ENCODE measurements at places on chromosomes 5 and 9.

DNA sequence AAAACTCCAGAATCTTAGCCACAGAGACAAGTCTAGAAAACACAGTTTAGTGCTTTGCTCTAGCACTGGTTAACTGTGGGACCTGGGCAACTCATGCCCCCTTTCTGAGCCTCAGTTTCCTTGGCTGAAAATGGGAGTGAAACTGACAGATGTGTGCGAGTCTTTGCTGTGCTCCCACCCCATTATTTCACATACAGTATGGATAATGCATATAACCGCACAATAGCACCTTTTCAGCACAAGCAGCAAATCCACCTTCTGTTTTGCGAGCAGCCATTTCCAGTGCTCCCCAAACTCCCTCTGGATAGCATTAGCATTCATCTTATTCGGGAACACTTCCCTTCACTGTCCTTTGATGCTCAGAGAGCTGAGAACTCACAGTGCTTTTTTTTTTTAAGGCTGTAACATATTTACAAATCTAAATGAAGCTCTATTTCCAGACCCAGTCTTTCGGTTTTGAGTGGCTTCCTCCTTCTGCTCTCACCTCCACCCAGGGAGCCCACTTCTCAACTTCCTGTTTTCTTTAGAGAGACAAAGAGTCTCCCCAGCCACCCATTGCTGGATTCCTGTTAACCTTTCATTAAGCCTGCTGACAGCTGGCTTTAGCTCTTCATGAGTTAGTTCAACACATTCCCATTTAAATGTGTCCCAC is 49.2 kb downstream of the TIMD4 start:
- peak; percentile 38 for DNase-seq

DNA sequence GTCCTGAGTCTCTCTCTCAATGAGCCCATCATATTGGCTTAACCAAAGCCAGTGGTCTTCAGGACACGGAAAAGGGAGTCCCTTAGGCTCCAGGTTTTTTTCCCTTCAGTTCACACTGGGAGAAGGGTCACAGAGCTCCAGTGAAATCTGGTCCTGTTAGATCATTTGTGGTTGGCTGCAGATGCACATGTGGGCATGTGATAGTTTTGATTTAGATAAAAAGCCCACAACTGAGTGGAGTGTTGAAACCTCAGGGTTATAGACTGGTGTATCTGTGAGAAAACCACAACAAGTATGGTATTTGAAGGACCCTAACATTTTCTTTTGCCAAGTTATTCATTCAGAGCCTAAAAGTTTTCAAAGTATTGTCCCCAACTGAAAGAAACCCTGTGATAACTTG is 46.7 kb downstream of the PRLR start:
- no peak for DNase-seq

GRCh38 chr9:126860757-126861466 is 473 bp downstream of the ZBTB34 start:
- no peak for DNase-seq

DNA sequence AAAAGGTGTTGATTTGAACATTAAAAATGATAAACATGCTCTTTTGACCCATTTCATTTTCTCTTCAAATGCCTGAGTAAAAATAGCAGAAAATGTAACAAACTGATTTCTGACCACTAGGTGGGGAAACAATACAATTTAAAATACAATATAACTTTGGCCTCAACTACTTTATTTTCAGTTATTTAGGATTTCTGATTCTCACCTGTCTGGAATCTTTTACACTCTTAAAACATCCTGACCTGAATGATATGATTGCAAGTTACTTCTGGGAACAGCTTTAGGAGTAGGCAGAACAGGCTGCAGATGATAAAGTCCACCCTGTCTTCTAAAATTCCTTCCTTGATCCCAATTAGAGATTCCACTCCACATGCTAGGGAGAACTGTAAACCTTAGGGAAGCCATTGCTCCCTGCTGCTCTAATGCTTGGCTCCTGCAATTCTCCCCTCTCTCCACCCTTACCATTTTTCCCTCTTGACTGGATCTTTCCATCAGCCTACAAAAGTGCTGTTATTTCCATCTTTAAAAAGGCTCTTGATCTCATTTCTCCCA is 70.3 kb downstream of the FYB1 start:
- DNase-seq = no peak

DNA sequence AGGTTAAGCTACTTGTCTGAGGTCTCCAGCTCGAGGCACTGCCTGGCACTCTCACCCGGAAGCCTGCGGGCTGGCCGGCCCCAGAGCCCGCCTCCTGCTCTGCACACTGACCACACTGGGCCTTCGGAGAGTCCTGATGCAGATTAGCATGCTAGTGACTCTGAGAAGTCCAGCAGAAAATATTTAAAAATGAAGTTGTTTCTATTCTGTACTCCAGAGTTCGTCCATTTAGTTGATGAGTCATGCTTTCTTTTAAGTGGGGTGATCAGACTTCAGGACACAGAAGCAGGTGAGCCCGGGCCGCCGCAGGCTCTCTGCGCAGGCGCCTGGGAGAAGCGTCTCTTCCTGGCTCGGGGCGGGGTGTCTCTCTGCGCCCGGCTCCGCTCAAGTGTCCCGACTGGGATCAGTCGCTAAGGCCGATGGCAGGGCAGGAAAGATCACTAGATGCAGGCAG is 32.5 kb downstream of the FAM240B start:
- no peak for DNase-seq

DNA sequence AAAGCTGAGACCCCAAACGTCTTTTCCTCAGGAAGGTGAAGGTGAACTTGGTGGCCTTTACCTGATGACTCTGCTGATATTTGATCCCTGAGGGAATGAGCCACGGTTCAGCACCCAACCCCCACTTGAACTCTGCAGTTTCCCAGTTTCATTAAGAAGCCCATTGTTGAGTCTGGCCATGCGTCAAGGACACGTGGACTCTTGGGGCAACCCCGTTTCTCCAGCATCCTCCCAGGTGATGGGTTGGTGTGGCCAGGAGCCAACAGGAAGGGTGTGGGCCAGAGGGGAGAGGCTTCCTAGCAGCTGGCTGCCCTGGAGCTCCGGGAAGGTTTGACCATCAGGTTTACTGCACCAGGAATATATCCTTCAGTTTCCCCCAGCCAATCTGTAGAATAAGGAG is 59.5 kb upstream of the GNE start:
- no peak for DNase-seq

GRCh38 chr9:84277646-84278045 is 62.9 kb downstream of the SLC28A3 start:
- DNase-seq = no peak

DNA sequence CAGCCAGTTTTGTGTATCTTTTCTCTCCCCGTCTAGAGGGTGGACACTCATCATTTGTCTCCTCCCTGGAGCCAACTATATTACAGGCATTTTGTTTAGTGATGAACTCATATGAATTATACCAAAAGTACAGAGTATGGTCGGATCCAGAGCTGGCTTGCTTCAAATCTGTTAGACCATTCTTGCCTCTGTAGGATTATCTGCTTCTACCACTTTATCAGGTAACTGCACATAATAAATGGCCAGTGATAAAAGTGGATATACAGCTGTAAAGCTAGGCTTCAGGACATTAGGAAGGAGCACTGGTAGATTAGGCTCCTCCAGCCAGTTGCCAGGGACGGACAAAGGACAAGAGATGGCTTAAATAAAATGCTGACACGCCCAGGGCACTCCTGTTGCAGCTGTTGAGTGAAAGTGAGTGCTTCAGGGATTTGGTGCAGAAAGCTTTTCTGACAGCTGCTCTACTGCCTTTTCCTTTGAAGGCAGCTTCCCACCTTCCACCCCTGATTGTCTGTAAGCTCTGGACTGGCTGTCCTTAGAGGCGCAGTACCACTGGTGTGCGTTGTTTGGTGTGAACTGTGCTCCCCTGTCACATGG is 259.2 kb downstream of the PDZD2 start:
- DNase-seq = no peak

GRCh38 chr5:52999344-52999949 is 10.3 kb downstream of the ITGA2 start:
- no peak for DNase-seq

DNA sequence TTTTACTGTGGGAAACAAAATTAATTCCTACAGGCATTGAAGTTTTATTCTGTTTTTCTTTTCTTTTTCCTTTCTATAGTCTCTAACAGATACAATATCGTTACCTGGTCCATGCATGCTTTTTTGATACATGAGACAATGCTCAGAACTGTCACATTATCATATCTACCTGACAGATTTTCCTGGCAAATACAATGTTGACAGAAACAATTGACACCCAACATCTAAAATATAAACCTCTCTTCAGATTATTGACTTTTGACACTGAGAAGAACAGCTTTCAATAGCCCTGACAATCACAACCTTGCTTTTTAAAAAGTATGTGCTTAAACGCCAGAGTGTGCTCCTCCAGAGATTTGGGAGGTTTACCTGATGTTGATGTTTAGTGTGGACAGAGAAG is 2334.6 kb upstream of the WWC1 start:
- no peak for DNase-seq

- DNase-seq = no peak
Measured at GRCh38 chr5:123746683-123747360, 234.8 kb downstream of the CSNK1G3 start.

GRCh38 chr9:7285199-7285598 is 514.4 kb downstream of the DMAC1 start:
- DNase-seq = no peak

GRCh38 chr5:108548684-108549596 is 167.0 kb upstream of the FBXL17 start:
- no peak for DNase-seq

- DNase-seq = no peak
Measured at GRCh38 chr9:104675611-104676010, 18.7 kb upstream of the OR13D1 start.

- DNase-seq = peak; percentile 7
Measured at GRCh38 chr5:154972476-154973080, 31.7 kb downstream of the MRPL22 start.

DNA sequence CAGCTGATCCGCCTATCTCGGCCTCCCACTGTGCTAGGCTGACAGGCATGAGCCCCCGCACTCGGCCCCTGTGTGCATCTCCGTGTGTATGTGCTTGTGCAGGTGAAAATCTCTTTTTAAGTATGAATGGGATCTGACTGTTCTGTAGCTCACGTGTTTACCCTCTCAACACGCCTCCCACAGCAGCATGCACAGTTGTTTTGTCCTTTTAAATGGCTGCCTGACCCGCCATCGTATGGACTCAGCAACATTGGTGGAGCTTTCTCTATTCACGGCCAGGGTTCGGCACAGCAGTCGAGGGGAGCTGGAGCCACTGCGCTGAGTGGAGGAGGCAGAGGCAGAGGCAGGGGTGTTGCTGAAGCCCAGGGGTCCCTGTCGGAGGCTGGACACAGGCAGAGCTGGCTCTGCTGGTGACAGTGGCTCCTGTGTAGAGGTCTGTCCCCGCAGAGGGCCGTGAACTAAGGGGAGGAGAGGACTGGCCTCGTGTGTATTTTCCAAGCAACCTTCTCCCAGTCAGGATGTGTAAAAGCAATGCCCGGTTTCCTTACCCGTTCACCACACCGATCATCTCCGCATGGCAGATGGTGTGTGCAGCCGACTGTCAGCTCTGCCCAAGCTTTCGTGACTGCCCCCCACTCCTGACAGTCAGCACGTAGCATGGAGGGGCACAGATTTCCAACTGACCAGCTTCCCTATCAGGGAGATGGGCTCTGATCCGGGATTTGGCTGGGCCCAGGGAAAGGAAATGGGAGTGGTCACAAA is 37.3 kb downstream of the MRPL36 start:
- no peak for DNase-seq

- no peak for DNase-seq
Measured at GRCh38 chr9:37212435-37212834, 92.1 kb downstream of the ZCCHC7 start.

- no peak for DNase-seq
Measured at GRCh38 chr5:154228696-154229095, 38.2 kb downstream of the GALNT10 start.

DNA sequence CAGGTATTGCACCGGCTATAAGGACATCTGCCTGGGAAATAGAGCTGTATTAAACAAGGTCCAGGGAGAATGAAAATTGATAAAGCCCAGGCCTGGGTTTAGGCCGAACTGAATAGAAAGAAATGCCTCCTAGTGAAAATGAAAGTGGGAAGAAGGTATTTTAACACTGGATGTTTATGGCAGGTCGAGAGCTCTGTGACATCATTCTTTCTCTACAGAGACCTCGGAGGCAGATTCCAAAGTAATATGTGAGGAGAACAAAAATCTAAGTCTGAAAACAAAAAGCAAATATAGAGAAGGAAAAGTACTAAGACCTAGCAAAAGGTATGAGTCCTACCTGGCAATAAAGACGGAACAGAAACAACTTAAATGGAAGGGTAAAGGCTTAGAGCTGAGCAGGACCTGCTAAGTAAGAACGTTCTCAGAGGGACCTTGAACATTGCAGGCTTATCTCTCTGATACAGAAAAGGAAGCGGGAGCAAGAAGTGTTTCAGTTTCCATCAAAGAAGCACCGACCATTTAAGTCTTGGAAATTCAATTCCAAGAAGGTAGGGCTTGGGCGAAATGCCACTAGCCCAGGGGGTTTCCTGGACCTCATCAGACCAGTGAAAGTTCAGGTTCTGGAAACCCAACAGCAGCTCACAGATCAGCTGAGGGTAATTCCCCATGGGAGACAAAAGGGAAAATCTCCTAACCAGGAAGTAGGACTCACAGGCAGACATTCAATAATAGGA is 80.0 kb downstream of the SUSD1 start:
- no peak for DNase-seq

DNA sequence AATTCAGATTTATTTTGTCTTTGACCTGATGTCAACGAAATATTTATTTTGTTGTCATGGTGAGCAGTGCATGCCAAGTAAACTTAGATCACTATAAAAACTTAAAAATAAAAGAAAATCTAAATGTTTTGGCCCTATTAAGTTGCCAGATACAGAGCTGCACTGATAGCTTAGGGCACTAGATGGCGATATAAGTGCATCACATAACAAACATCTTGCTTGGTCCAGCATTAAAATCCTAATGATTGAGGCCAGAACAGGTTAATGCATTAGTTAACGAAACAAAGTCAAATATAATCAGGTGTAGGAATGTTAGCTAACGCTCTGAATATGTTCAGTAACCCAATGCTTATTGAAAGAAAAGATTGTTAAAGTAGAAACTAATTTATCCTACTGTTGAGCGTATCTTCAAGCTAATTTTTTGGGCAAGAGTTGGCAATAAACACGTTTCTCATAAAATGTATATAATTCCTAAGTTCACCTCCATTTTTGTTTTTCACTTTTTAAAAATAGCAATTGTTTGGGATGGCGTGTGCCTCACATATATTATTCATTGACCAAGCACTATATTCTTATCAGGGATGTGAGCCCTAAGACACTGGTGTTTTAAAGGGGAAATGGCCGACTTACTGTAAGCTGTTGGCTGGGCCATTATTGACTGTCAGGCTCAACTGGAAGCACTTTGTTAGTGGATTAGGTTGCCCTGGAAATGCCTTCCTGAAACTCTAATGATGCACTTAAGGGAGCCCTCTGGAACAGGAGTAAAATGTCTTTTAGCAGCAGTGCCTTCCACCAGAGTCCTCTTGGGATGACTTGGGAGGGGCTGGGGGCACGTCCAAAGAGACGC is 33.3 kb downstream of the KCTD16 start:
- DNase-seq = no peak
